Activated CD4-positive, CD25-positive, alpha-beta regulatory T cell treated with anti-CD3 and anti-CD28 coated beads, Interleukin-2, amount 50 U/mL, for 72 hours (primary cell): ENCODE measurements at places on chromosomes 4 and X.

DNA sequence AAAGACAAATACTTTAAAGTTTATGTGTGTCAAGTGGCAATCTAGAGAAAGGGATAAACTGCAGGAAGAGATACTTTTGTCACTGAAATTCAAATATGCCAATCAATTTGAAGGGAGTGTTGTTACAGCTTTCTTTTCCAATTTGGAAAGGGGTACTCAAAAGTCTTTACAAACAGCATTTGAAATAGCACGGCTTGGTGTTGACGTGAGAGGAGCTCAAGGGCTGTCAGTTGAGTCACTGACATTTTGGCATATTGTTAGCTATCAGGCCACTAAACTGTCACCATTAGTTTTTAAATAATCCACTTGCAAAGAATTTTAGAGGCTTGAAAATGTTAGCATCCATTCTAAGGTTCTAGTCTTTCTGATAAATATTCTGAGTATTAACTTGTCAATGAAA, 698.4 kb downstream of the IL1RAPL1 start:
- DNase-seq = no peak

GRCh38 chr4:88995874-88996273, 61.1 kb downstream of the FAM13A start:
- no peak for DNase-seq

DNA sequence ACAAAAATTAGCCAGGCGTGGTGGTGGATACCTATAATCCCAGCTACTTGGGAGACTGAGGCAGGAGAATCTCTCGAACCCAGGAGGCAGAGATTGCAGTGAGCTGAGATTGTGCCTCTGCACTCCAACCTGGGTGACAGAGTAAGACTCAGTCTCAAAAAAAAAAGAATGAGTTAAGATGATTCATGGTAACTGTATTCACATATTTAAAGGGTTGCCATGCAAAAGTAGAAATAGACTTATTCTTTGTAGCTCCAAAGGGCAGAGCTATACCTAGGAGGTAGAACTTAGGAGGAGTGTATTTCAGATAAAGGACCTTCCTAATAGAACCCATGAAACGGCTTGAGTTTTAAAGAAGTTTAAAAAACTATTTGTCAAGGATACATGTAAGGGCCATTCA, 104.3 kb upstream of the IL13RA1 start:
- no peak for DNase-seq

GRCh38 chr4:152158225-152158624, 377.7 kb downstream of the FBXW7 start:
- no peak for DNase-seq

- no peak for DNase-seq
These were observed 31.0 kb downstream of the AREG start for GRCh38 chr4:74475946-74476345.
